ENCODE measurements at places on chromosomes 2 and 18. TPM values are rescaled to one million over a fixed set of nuclear protein-coding genes. Genes with fewer than 3 reads are reported as not detected.

The G6PC2 gene
- not detected for total RNA-seq

The COLEC11 gene
- 0.13 TPM for total RNA-seq

The NT5C1B gene
- not detected for total RNA-seq

The THSD7B gene
- total RNA-seq, result not detected

All from dermis microvascular lymphatic vessel endothelial cell (primary cell).